ENCODE measurements at places on chromosomes 5 and 9.
A peak's percentile ranks its signal among the peaks of the same experiment; 100 is the strongest.

DNA sequence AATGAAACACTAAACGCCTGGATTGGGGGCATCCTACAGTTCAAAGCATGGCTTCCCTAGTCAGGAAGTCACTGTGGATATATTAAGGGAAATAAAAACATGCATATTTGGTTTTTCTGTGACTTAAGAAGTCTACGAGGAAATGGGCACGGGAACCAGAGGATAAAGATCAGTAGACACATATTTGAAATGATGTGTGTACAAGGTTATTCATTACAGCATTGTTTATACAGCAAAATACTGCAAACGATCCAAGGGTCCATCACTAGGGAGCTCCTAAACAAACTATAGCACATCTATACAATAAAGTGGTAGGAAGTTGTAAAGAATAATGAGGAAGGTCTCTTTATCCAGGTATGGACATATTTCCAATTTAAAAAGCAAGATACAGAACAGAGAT is 71.8 kb downstream of the EFNA5 start:
- DNase-seq: no peak

DNA sequence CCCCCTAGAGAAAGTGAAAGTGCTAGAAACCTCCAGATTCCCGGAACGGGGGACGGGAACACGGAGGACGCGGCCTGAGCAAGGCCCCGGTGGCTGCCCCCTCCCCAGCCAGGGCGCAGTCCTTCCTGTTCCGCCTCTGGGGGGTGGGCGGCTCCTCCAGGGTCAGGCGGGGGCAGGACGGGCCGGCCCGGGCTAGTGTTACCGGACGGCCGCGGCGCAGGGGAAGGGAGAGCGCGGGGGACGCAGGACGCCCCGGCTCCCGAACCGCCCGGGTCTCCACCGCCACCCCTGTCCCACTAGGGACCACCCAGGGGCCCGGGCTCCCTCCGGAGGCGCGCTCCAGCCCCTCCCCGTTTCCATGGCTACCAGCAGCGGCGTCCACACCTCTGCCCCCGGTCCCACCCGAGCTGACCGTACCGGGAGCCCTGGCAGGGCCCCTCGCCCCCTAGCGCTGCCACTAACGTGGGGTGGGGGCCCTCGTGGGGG is 579 bp downstream of the SLC12A7 start:
- DNase-seq: no peak

DNA sequence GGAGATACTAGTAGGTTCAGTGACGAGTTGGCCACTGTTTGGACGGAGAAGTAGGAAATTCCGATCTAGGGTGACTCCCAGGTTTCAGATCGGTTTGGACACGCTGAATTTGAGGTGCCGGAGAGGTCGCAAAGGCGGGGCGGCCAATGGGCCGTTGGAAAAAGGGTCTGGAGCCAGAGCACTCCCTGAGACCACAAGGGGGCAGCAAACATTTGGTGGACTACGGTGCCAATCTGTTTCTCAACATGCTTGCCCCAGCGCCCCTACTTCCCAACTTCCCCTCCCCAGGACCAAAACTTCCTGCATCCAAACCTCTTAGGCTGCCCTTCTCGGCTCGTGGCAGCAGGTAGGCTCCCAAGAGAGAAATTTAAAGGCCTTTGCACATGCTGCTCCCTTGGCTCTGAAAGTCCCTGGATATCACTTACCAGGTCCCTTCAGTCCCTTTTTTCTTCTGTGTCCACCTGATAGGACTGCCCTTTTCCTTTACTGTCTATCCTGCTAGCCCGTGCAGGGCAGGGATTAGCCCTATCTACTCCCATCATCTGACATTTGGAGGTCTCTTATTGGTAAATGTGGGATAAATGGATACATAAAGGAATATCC is 992 bp upstream of the RPP25L start:
- DNase-seq: peak; percentile 68

DNA sequence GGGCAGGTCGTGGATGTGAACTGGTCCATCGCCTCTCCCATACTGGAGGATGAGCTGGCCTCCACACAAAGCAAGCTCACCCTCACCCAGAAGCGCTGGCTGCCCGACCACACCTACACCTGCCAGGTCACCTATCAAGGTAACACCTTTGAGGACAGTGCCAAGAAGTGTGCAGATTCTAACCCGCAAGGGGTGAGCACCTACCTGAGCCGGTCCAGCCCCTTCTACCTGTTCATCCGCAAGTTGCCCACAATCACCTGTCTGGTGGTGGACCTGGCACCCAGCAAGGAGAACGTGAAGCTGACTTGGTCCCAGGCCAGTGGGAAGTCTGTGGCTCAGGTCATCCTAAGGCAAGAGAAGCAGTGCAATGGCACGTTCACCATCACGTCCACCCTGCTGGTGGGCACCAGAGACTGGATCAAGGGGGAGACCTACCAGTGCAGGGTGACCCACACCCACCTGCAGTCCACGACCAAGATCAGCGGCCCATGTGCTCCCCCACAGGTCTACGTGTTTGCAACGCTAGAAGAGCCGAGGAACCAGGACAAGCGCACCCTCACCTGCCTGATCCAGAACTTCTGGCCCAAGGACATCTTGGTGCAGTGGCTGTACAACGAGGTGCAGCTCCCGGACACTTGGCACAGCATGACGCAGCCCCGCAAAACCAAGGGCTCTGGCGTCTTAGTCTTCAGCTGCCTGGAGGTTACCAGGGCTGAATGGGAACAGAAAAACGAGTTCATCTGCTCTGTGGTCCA is 71.3 kb downstream of the INSL6 start:
- DNase-seq: no peak

DNA sequence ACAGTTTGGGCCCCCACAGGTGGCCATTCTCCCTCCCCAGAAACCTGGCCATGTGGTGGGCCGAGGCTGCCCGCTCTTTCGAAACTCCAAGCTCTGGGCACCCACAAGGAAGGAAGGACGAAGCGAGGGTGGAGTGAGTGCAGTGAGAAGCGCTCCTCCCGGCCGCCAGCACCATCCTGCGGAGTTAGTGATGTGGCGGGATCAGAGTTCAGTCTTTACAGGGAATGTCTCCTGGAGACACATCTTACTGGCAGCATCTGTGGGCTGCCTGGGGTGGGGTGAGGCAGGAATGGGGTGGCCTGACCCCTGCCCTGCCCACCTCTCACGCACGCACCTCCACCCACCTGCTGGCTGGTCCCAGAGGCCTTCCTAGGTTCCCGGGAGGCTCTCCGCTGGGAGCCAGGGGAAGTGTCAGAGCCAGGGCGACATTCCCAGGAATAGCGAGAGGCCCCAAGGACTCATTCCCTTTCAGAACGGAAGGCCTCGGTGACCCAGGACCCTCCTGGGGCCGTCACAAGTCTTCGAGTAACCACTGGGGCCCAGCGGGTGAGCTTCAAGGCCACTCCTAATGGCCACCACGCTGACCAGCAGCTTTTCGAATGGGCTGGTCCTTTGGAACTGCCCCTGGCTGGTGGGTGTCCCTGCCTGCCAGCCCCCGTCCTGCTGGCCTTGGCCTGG is 5.5 kb upstream of the RNU6ATAC start:
- DNase-seq: no peak

Data from fibroblast of skin of right biceps (primary cell).